ENCODE measurements at places on chromosomes 1 and 21.

- no peak for DNase-seq
These were observed 194.7 kb downstream of the AK5 start for GRCh38 chr1:77476475-77476874.

GRCh38 chr1:227945891-227946623, 1.7 kb downstream of the WNT9A start:
- peak; percentile 41 for DNase-seq

DNA sequence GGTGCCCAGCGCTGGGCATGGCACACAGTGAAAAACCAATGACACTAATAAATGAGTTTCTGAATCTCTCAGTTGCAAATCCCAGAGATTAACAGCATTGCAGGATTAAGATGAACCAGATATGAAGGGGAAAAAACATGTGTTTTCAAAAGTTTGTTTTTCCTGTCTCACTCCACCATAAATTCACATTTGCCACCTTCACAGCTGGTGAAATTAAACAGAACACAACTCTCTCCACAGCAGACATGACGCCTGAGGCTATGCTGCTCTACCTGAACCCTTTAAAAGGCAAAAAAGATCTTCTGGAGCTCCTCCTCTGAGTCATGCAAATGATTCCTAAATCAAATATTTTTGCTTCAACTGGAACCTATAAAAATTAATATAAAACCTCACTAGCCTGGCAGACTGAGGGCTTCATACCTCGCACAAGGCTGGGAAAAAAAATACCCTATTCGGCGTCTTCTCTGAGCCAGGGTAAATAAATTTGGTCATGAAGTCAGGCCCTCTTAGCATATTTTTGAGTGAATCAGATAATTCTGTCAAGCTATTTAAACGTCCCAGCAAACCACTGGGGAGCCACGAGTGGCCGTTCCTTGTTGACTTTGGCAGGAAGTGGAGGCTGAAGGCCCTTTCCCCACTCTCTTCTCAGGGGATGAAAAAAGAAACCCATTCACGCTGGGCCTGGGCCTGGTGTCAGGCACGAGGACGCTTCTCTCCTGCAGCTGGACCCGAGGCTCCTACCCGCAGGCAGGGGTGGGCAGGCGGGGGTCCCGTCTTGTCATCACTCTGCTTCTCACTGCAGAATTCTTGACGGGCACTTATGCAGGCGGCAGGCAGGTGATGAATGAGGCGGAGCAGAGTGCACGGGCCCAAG, 53.0 kb downstream of the DMRTB1 start:
- DNase-seq, result peak; percentile 36

- DNase-seq, result peak; percentile 78
These were observed at the start of gene CHI3L2 for GRCh38 chr1:111227434-111227833. Gene CHI3L2 (plus strand): TSS chr1:111227713. CDS start chr1:111227730, 17 bp downstream.

GRCh38 chr1:24874611-24875234, 55.4 kb downstream of the RUNX3 start:
- DNase-seq, result no peak

DNA sequence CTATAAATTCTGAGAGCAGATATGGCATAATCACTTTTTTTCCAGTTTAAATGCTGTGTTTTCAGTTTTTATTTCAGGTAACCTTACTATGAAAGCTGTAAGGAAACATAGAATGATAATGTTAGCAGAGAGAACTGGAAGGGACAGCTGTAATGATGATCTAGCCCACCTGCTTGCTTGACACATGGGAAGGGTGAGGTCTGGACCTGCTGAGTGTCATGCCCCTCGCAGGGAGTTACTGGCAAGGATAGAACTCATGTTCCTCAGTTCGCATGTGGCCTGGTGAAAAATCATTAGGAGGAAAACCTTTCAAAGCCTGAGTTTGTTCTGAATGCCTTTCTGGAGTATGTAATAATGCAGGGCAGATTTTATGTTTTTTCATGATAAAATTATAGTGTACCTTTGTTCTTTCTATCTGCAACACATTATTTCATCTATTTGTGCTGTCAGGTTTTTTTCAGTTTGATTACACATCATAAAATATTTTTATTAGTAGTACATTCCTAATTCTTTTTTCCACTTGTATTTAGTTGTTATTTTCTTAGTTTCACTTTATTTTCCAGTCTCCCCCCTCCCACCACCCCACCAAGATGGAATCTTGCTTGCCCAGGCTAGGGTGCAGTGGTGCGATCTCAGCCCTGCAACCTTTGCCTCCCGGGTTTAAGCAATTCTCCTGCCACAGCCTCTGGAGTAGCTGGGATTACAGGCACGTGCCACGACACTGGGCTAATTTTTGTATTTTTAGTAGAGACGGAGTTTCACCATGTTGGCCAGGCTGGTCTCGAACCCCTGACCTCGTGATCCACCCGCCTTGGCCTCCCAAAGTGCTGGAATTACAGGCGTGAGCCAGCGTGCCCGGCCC, 8.0 kb downstream of the DDI2 start:
- no peak for DNase-seq

- DNase-seq, result no peak
These were observed 167.6 kb downstream of the SEC16B start for GRCh38 chr1:177802304-177802703.

DNA sequence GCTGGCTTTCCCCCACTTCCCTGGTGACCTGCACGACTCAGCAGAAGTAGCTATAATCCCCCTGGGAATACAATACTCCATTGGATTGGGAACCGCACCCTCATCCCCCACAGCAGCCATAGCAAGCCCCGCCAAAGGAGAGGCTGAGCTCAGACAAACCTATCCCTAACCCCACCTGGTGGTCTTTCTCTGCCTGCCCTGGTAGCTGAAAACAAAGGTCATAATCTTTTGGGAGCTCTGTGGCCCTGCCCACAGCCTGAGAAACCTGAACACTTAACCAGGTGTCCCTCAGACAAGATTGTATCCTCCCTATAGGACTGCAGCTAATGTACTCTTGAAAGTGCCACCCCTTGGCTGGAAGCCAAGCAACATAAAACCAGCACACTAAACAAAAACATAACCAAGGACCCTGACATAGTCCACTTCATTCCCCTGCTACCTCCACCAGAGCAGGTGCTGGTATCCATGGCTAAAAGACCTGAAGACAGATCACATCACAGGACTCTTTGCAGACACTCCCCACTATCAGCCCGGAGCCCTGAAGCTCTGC, 71.6 kb upstream of the RUNX1 start:
- DNase-seq, result no peak

DNA sequence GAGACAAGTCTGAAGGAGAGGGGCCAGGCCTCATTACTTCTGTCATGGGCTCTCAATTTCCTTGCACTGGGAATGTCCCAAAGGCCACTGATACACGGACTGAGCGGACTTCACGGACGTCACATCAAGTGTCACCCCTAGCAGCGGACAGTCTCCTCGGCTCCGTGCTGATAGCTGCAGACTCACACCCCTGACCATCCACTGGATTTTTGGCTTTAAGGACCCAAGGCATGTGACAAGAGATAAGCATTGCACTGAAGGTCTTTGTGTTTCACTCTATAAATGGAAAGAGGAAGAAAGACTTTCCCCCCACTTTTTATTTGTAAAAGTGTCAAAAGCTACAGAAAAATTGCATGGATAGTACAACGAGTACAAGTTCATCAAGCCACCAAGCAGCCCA, 200.4 kb upstream of the FGGY start:
- no peak for DNase-seq

- peak; percentile 67 for DNase-seq
These were observed 228.9 kb downstream of the TNR start for GRCh38 chr1:175514387-175514953.

DNA sequence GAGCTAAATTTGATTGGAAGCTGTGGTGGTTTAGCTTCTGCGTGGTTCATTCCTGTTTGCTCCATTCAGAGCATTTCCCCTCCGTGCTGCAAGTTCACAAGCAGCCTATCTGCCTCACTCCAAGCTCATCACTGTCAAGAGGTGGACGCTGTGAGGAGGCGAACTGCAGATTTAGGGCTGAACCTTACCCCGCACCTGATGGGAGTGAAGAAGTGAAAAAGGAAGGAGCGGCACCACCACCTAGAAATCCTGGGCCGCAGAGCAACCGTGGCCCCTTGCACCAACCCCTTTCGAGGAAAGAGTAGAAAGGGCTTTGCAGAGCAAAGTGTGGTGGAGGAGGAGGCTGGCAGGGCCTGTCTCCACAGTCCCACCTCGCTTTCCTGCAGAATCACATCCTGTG, 117.4 kb downstream of the IER5 start:
- no peak for DNase-seq

GRCh38 chr1:119674111-119674526, 26.1 kb upstream of the ZNF697 start:
- DNase-seq, result peak; percentile 67

Measured in fibroblast of pulmonary artery (primary cell).